Stimulated activated CD4-positive, alpha-beta T cell treated with anti-CD3 and anti-CD28 coated beads, Interleukin-12 subunit alpha, Interleukin-12 subunit beta, amount 100 ng/mL, for 24 hours (primary cell): ENCODE measurements at places on chromosomes 11 and 22.

DNA sequence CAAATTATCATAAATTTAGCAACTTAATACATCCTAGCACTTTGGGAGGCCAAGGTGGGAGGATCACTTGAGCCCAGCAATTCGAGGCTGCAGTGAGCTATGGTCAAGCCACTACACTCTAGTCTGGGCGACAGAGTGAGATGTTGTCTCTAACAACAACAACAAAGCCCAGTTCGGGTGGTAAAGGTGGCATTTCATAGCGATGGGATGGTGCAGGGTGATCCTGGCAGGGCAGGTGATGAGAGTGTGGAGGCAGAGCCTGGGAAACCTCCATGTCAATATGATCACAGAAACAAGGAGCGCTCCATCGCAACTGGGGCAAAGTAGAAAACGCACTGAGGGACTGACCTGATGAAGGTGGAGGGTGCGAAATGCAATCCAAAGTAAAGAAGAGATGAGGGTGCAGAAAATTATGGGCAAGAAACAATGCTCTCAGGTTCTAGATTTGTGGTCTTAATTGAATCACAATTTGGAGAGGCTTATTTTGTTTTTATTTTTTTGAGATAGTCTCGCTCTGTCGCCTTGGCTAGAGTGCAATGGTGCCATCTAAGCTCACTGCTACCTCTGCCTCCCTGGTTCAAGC is 32.8 kb upstream of the CLDN5 start:
- DNase-seq: no peak

DNA sequence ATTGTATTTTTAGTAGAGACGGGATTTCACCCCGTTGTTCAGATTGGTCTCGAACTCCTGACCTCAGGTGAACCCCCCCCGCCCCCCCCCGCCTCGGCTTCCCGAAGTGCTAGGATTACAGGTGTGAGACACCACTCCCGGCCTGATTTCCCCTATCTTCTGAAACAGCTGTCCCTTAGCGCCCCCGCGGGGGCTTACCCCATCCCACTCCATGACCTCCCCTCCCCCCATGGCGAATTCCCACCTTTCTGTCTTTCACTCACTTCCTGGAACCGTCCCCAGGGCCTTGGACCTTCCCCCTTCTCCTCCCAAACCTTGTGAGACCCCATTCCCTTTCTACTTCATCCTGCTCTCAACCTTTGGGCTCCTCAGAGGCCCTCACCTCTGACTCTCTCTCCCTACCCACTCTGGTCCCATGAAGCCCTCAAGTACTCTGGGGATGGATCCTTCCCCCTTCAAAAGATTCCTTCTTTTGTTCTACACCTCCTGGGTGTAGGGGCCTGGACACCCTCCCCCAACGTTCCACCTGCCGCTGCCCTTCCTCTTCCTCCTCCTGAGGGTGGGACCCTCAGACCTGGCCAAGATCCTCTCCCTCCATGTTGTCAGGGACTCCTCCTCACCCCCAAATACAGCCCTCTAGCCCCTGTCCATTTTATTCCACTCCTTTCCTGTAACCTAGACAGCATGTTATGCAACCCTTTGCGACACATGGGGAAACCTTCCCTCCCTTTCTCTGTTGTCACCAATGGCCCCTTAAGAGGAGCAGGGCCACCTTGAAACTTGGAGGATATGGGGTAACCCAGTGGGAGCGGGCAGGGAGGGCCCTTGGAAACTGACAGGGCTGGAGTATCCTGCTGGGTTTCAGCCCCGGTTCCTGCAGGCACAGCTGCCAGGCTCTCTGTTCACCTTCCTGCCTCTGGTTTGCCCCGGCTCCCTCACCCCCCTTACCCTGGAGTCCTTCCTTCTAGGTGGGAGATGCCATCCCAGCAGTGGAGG is 1.1 kb downstream of the PRDX5 start:
- no peak for DNase-seq

GRCh38 chr11:10414181-10414580 is 40.9 kb upstream of the AMPD3 start:
- DNase-seq: no peak

DNA sequence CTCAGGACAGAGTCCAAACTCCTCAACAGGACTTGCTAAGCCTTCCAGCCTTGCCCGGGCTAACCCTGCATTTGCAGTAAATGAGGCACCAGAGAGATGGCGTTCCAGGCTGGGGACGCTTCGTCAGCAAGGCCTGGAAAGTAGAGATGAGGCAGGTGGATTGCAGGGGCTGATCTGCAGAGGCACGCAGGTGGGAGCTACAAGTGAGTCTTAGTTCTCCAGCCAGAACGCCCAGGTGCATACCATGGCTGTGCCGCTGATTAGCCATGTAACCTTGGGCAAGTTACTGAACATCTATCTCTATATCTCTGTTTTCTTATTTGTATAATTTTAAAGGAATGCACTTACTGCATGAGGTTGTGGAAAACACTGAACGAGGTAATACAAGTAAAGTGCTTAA is 52.7 kb upstream of the BARX2 start:
- no peak for DNase-seq

DNA sequence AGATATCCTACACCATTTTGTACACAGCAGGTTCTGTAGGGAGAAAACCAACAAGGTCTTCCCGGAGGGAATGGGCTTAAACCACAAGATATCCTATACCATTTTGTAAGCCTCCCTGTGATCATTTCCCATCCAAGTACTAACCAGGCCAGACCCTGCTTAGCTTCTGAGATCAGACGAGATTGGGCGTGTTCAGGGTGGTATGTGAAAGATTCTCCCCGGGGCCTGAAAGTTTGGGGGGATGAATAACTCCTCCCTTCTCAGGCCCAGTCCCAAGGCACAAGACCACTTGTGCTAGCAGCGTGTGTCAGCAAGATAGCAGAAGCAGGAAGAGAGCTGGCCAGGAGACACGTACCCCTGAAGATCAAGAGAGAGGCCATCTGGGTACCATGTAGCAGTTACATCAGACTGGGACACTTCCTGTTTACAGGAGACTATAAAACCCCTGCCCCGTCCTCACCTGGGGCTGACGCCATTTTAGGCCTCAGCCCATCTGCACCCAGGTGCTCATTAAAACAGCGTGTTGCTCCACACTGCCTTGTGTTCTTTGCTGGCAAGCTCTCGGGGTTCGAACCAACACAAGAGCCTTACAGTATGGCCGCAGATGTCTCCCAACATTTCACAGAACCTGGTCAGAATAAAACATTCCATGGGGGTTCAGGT is 17.3 kb downstream of the MIF start:
- no peak for DNase-seq

DNA sequence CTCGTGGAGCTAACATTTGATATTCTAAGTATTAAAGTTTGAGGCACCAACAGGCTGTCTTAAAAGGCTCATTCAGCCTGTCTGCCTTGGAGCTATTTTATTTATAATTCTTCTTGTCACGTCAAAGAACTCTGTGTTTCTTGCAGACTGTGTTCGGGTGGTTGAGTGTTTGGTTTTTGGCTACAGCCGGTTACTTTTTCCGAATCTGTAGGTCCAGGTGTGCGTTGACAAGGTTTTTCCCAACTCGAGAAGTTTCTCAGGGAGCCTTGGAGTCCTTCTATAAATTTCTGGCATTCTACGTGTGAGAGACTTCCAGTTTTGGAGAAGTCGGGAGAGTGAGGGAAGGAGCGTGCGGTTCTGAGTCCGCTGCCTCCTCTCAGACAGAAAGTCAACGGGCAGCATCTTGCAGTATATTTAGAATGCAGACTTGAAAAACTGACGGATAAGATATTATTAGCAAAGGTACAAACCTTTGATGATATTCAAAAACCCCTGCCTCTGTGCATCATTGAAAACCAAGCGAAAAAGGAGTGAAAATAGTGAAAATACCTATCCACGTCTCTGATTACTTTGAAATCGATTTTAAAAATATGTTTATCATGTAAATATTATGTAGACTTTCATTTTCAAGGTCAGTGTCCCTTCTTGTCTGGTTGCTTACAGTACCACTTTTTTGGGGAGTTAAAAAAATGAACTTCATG is 85.2 kb upstream of the PPARA start:
- no peak for DNase-seq

DNA sequence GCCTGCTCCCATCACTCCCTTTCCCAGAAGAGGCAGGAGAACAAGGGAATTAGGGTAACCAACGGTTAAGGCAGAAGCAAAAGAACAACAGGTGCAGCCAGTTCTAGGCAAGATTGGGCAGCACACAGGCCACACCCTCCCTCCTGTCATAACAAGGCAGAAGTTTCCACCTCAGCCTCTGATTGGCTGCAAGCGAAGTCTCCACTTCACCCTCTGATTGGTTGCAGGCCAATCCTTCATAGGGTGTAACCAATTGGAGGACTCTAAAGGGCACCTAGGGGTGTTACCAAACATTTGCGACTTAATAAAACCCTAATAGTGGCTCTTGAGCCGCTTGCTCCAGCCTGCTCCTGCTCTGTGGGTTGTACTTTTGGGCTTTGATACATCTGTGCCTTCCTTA is 153.8 kb downstream of the CACNA1I start:
- DNase-seq: no peak

GRCh38 chr11:121194731-121195596 is 93.9 kb downstream of the TECTA start:
- no peak for DNase-seq

DNA sequence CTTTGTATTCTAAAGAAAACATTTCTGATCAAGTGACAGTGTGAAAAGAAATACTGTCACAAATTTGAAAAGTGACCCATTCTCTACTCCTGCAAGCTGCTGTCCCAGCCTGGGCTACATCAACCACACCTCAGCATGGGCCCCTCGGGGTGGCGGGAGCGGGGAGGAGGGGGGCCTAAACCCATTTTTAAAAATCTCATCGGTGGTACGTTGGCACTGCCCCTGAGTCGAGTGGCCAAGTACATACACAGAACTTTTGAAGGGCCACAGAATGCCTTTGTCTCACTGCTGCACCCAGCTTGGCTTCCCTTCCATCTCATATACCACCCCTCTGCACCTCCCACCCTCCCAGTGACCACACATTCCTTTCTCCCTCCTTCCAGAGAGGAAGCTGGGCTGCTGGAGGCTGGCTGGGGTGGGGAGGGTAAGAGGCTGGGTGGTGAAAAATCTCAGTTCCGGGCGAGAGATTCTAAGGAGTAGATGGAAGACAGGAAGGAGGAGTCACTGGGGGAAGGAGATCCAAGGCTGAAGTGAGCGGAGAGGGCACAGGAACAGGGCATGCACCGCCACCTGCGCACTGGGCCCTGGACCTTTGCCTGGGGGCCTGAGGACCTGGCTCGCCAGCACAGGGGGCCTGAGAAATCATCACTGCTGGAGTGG is 21.1 kb downstream of the FXYD6 start:
- DNase-seq: no peak

- DNase-seq: no peak
Observed at GRCh38 chr11:211295-211694, 3.8 kb downstream of the RIC8A start.
